ENCODE measurements at places on chromosomes 1 and 21.

DNA sequence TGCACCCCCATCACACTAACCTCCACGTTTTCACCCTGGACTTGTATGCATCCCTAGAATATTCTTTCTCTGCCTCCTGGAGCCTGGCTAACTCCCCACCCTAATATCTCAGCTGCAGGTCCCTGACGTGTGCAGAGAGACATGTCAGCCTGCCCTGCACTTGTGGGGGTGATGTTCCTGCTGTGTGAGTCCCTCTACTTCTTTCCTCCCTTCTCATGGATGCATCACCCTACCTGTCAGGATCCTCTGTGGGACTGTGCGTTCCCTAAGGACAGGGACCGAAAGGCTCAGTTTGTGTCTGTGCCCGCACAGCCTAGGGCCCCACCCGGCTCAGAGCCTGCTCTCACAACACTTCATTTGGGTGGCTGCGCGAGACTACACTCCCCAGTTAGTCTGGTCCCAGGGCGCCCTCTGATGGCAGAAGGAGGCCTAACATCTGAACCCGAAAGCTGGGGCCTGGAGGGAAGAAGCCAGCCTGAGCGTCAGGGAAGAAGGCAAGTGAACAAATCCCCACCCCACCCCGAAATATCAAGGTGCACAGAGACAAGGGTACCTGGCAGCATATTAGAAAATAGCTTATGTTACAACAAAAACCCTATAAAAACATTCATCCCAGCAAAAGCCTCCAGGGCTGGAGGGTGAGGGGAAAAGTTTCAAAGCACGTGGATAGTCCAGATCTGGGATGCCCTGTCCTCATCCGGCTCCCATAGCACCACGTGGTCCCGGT lies 3.7 kb downstream of the CD52 start:
- DNase-seq: peak; percentile 69

- DNase-seq: no peak
Measured at GRCh38 chr1:103265551-103265950, 157.2 kb upstream of the COL11A1 start.

DNA sequence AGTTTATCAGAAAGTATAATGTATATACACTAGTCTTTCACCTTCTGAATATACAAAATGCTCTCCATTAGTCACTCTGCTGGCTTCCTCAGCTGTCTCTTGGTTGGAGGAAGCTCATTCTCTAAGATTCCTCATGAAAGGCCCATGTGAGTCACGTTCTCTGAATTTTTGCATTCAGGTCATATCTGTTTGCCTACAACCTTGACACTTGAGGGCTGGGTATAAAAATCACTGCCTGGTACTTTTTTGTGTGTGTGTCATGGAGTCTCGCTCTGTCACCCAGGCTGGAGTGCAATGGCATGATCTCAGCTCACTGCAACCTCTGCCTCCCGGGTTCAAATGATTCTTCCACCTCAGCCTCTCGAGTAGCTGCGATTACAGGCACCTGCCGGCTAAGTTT lies 2.8 kb upstream of the GALNT2 start:
- DNase-seq: no peak

DNA sequence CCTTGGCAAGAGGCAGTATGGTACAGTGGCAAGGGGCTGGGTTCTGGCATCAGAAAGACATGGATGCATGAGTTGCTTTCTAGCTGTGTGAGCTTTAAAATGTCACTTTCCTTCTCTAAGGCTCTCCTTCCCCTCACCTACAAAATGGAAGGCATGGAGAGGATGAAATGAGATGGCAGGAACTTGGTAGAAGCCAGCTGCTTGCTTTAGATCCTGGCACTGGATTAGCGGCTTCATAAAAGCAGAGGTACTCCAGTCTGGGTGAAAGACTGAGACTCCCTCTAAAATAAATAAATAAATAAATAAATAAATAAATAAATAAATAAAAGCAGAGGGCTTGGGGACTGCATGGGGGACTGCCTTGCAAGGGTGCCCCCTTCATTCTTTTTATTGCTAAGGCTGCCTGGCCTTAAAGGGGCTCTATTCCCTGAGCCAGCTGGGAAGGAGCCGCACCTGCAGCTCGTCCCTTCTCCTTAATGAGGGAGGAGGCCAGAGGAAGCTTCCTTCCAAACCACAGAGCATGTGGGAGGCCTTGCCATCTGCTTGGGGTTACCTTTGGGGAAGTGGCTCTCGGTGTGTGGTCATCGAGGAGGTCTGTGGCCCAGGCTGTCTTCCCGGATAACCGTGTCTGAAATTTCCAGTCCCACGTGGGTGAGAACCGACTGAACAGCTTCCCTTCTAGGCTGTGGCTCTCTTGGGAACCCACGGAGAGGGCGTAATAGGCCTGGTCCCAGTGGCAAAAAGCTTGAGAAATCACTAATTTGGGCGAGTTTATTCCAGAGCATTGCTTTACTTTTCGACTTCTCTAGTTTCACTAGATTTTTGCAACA lies 2.0 kb upstream of the ATP13A2 start:
- no peak for DNase-seq

GRCh38 chr1:185670187-185670627 lies 64.0 kb upstream of the HMCN1 start:
- peak; percentile 23 for DNase-seq

GRCh38 chr1:108556066-108556465 lies 3.8 kb upstream of the EEIG2 start:
- no peak for DNase-seq

DNA sequence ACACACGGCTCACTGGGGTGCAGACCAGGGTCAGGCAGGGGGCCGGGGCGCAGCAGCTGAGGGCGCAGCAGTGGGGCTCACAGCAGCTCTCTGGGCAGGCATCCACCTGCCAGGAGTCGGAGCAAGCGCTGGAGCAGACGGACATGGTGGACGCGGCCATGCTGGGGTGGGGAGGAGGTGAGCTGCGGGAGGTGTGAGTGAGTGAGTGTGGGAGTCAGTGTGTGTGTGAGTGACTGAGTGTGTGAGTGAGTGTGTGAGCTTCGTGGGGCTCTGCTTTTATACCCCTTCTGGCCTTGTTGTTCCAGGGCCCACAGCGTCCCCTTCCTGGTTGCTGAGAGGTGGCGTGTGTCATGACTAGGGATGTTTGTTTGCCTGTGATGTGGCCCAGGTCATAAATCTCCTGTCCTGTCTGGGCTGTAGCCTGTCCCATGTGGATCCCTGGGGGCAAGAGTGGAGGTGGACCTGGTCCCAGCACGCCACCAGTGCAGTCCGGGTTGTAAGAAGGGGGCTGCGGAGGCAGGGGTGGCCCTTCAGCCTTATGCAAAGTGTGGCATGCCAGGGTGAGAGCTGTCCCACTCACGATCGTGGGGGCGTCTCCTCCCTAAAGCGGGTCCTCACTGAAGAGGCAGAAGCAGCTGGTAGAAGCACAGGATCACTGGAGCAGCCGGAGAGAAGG lies at the start of gene KRTAP10-1:
TSS of gene KRTAP10-1 (minus strand) at position 205 of the 676 bp plus-strand sequence. CDS start at position 160, 45 bp downstream.
- no peak for DNase-seq

DNA sequence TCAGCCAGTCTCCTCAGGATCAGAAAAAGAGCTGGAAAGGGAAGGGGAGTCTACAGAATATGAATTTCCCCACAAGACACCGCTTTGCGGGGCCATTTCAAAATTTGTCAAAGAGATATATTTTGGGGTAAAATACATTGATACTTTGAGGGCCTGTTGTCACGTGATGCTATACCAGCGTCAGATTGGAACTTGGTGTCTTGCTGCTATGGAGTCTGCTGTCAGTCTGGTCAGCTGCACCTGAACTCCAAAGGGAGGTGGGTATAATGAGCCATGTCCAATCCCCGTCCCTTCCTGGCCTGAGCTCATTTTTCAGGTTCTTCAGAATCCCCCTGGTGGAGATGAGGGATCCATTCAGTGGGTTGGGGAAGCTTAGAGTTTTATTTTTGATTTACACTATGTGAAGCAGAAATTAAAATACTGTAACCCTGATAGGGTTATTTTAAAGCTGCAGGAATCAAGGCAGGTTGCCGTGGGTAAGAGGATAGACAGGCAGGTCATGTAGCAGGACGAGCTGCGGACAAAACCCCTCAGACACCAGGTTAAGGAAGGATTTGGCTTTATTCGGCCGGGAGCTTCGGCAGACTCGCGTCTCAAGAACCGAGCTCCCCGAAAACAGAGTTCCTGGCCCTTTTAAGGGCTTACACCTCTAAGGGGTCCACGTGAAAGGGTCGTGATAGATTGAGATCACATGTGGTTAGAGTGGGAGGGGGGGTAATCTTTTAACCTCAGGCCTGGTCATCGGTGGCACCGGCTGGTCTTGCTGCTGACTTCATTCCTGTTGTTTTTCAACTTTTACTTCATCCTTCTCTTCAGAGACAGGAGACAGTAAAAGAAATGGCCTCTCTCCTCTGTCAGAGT lies 2.2 kb upstream of the POFUT2 start:
- DNase-seq: no peak

GRCh38 chr1:47495176-47495713 lies 57.4 kb downstream of the FOXD2 start:
- DNase-seq: no peak

DNA sequence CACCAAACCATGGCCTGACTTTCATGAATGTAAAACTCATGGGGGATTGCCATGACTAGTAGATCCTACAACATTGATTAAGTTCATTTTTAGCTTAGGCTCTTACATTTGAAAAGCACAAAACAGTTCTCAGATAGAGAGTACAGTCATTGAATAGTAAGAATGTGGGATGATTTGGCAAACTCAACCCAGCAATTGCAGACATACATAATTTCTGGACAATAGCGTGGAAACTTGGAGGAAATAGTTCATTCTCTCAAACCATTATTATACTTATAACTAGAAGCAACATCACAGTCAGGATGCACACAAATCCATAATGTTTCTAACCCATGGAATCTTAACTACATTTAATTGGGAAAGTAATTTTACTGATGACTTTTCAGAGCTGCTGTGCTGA lies 598.2 kb downstream of the LMO4 start:
- no peak for DNase-seq

DNA sequence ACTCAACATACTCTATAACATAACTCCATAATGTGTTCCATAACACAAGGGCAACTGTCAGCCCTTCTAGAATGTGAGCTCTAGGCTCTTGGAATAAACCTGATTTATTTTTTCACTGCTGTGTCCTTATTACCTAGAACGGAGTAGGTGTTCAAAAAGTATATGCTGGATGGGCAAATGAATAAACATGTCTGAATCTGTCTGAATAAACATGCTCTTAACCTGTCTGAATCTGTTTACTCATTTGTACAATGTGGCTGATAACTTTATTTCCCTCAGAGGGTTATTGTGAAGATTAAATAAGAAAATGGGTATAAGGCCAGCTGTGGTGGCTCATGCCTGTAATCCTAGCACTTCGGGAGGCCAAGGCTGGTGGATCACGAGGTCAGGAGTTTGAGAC lies 42.3 kb downstream of the AZIN2 start:
- DNase-seq: no peak

DNA sequence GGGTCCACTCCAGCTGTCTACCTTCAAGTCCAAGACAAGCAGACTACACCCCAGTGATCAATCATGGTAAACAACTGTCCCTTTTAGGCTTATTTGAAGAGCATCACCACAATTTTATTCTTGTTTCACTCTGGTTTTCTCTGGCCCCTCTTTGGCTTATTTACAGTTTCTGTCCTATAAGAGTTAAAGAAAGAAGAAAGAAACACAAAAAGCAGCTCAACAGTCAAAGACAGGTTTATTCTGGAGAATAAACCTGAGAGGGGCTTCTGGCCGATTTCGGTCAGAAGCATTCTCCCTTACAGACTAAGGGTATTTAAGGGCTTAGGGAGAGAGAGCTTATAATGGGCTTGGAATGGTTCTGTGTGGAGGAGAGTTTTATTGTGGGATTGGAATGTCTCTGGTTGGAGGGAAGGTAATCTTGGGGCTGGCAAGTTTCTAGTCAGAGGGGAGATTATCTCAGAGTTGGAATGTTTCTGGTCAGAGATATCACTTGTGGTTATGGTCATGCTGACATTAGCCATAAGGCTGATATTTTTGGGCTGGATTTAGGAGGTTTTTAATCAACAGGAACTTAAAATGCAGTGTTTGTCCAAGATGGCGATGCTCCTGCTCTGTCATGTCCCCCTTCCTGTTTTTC lies 161.0 kb downstream of the URB2 start:
- no peak for DNase-seq

GRCh38 chr1:100799954-100800612 lies 80.5 kb downstream of the VCAM1 start:
- DNase-seq: no peak

DNA sequence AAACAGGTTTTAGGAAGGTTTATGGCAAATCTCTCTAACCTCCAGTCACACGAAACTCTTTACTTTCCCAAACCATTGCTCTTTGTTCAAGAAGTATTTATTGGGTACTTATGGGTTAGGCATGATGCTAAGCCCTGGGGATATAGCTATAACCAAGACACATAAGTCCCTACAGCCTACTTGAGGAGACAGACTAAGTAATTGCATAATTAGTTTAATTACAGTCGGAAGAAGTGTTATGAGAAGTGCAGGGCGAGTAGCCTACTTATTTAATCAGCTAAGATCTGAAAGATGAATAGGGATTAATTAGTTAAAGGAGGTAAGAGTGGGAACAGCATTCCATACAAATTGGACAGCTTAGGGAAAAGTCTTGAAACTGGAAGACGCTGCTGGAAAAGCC lies 13.2 kb upstream of the NASP start:
- DNase-seq: no peak

DNA sequence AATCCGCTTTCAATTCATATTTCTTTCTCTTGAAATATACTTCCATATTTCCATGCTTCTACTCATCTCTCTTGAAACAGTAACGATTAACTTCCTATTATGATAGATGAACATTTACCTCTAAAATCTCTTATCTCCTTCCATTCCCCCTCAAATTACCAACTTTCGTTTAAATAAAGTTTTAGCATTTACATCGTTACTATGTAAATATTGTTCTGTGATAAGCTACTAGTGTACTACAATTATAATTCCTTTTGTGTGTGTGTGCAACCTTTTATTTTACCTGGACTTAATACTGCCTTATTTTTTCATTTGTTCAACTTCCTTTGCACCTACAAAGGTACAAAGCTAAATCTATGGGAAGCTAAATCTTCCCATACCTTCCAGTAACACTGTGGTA lies 4.5 kb downstream of the FOXE3 start:
- DNase-seq: no peak

- DNase-seq: no peak
Measured at GRCh38 chr1:200366577-200367253, 43.1 kb downstream of the ZNF281 start.

DNA sequence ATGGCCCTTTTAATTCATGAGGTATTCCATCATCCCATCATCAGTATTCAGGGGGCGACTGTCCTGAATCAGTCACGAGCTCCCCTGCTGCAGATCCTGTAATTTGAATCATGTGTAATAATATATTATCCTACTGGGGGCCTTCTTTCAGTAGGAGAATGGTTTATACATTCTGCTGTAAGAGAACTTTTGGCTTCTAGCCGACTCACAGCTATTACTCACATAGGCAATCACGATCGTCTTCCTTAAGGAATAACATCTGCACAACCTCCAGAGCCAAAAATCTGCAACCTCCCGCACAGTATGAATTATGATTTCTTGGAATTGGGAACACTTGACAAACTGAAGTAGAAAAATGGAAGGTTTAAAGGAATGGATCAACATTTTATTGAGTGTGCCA lies 343.0 kb downstream of the USP25 start:
- DNase-seq: peak; percentile 78

DNA sequence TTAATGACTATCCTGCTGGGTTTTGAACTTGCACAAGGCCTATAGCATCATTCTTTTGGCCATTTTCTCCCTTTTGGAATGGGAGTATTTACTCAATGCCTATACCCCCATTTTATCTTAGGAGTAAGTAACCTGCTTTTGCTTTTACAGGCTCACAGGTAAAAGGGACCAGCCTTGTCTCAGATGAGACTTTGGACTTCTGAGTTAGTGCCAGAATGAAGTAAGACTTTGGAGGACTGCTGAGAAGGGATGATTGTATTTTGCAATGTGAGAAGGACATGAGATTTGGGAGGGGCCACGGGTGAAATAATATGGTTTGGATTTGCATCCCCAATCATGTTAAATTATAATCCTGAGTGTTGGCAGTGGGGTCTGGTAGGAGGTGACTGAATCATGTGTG lies 212.7 kb downstream of the FAF1 start:
- DNase-seq: no peak
